ENCODE measurements at places on chromosomes 13 and 19.

GRCh38 chr13:85441364-85441763, 357.9 kb downstream of the SLITRK6 start:
- no peak for DNase-seq

DNA sequence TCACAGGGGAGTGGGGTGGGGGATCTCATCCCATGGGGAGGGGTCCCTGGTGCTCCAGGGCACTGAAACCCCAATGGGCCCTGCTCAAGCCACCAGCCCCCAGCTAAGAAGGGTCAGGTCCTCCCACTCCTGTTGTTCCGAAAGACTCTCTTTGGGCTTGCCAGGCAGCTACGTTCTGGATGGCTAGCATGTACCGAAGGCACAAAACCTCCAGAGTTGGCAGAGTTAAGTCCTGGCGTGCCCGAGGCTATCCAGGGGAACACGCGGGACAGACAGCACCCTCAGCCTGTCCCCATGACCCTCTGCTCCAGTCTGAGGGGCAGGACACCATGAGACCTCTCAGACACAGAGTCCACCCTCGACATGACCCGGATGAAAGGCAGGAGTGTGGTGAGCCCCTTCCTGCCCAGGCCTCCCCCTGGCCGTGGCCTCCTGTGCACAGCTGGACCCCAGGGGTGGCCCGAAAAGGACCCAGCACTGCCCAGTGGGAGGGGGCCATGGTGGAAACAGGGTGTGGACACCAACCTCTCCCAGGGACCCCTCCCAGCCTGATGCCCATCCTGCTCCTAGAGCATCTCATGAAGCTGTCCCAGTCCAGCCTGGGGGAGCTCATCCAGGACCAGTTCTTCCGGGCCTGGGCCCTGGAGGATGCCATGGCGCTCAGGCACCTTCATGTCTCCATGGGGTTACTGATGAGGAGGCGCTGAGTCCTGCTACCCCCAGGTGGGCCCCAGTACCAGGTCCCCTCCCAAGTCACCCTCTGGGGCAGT, 53.0 kb upstream of the TPM4 start:
- no peak for DNase-seq

GRCh38 chr13:43872181-43872580, 7.4 kb downstream of the CCDC122 start:
- no peak for DNase-seq

- DNase-seq, result no peak
Measured at GRCh38 chr13:34290661-34291060, 472.7 kb downstream of the RFC3 start.

DNA sequence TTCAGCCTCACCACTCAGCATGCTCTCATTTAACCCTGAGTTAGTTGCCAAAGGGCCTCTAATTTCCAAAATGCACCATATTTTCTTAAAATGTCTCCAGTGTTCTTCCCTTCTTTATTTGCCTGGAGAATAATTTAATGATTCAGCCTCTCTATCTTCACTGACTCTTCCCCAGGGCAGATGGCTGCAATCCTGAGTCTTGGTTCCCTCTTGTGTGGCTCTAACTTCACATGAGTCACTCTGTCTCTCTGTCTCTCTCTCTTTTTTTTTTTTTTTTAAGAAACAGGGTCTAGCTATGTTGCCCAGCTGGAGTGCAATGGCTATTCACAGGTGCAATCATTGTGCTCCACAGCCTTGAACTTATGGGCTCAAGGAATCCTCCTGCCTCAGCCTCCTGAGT, 251.4 kb downstream of the VWA8 start:
- DNase-seq, result no peak

GRCh38 chr13:73602295-73602694, 531.9 kb downstream of the KLF12 start:
- no peak for DNase-seq

DNA sequence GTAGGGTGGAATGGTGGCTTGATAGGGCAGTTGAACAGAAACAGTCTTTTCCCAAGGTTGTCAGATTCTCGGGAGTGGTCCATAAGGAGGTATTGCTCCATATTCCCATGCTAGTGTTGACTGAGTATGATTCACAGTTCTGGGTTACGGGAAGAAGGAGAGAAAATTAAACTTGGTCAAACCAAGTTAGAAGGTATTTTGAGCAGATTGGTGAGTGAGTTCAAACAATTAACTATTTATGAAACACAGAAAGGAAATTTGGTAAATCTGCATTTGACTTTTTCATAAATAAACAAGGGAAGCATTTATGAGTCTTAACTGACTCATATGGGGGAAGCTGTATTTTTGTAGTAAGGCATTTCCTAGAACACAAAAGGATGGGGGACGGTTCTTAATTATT, 2419.4 kb downstream of the PCDH9 start:
- DNase-seq, result no peak

DNA sequence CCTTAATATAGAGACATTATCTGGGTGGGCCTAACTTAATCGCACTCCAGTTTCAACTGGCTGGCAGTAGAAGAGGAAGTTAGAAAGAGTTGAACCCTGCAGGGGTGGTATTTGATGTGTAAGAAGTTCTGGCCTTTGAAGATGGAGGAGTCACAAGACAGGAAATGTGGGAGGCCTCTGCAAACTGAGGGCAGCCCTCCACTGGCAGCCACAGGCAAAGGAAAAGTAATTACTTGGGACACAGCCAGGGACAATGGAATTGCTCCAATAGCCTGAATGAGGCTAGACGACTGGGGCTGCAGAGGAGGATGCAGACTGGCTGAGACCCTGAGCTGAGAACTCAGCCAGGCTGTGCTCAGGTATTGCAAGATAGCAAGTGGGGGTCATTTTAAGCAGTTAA, 703.3 kb upstream of the ARGLU1 start:
- DNase-seq, result no peak

DNA sequence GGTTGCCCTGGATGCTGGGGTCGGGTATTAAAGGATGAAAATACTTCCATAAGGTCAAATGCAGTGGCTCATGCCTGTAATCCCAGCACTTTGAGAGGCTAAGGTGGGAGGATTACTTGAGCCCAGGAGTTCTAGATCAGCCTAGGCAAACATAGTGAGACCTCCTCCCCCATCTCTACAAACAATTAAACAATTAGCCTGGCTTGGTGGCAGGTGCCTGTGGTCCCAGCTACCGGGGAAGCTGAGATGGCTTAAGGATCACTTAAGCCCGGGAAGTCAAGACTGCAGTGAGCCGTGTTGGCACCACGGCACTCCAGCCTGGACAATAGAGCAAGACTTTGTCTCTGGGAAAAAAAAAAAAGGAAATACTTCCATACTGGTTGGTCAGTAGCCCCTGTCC, 1.5 kb downstream of the KLK11 start:
- no peak for DNase-seq

GRCh38 chr19:11510444-11510843, 4.8 kb upstream of the ZNF653 start:
- DNase-seq, result no peak

- no peak for DNase-seq
Measured at GRCh38 chr19:27822336-27822735, 1390.6 kb downstream of the UQCRFS1 start.
